Motor neuron (in vitro differentiated cells): ENCODE measurements at places on chromosomes 1 and 21. TPM values are rescaled to one million over a fixed set of nuclear protein-coding genes. Genes with fewer than 3 reads are reported as not detected.

DNA sequence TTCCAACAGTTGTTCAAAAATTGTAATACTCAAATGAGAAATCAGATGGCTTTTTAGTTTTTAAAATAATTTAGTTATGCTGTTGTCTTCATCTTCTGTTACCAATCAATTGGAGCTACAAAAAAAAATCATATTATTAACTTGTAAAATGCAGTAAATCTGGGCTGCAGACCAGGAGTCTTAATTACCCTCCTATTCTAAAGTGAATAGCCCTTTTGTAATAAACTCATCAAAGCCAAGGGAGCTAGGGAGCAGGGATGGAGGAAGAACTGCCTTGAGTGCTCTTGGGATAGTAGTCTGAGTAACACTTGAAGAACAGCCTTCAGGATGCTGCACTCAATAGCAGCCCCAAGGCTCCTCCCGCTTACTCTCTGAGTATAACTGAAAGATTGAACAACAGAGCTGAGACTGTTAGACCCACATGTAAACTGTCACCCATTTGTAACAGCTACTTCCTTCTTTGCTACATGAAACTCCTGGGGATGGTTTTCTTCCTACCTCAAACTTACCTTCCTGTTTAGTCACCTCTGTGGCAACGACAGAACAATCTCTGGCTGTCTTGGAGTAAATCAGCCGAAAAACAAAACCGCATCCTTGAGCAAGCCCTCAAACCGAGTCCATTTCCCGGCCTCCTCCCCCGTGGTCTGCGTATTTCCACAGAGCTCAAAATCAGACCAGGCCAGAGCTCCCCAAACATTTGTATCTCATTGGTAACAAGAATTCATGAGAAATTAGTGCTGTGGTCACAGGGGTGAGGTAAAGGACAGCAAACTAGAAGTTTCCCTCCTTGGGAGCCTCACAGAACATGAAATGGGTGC is 55.9 kb downstream of the CD58 start:
- ATAC-seq, result no peak

DNA sequence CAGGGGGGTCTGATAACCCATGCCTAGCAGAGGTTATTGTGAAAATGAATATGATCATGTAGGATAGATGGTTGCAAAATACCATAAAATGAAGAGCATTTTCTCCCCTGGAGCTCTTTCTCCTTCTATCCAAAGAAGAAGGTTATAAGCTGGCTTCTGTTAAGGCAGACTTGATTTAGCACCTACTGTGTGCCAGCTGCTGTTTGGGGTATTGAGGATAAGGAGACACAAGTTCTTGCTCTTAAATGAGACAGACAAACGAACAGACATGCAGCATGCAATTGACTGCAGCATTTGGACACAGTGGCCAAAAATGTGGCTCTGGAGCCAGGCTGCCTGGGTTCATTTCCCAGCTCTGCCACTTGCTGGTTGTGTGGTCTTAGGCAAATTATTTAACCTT is 39.8 kb upstream of the ID3 start:
- ATAC-seq, result no peak

Gene OR2L3
- 0.63 and 0.75 TPM in 2 replicates for total RNA-seq

- ATAC-seq, result peak; percentile 20
Measured at GRCh38 chr1:89125240-89125912, 538 bp downstream of the GBP2 start.

- ATAC-seq, result no peak
Measured at GRCh38 chr1:117527566-117528102, 78.2 kb upstream of the TENT5C start.

DNA sequence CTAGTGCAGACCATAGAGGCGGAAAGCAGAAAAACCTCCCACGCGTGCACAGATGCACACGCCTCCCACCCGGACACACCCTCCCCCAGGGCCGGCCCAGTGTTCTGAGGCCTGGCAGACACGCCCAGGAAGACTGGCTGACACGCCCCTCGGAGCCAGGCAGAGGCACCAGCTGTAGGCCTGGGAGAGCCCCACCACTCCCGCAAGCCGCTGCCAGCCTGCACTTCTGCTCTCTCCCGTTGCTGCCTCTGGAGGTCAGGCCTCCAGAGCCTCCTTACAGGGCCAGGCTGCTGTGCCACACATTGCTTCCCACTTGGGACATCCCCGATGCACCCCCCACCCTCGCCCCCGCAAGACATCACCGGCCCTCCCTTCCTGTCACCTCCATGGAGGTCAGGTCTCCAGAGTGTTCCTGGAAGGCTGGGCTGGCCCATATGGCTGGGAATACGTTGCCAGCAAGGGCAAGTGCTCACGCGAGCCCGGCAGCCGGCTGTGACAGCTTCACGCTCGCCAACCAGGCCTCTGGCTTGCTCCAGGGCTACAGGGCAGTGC is 40.4 kb downstream of the CASZ1 start:
- peak; percentile 92 for ATAC-seq

Gene KCNK1
- total RNA-seq, result 3.0 and 3.8 TPM in 2 replicates

GRCh38 chr1:221509575-221510355 is 232.1 kb downstream of the DUSP10 start:
- no peak for ATAC-seq

- ATAC-seq, result peak; percentile 99
Measured at GRCh38 chr21:42174173-42174572, 44.8 kb upstream of the ABCG1 start.

Gene KRTAP13-1
- not detected in 2 replicates for total RNA-seq

- peak; percentile 94 for ATAC-seq
Measured at GRCh38 chr1:209435654-209436566, 147.6 kb upstream of the CAMK1G start.

DNA sequence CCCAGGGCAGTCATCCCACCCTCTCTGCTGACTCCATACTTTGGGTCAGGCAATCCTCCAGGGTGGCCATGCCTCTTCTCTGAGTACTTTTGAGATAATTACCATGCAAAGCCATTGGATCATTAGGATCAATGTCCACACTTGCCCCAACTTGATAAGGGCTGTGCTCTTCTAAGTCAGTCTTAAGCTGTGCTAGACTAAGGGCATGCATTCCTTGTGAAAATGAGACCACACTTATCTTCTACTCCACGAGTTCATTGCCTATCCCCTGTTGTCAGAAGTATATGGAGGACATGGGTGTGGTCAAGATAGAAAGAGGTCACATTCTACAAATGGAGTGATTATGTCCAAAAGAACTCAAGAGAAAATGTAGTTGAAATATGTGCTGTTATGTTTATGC is 18.9 kb upstream of the SSX2IP start:
- no peak for ATAC-seq

GRCh38 chr1:112735752-112736151 is 20.6 kb upstream of the PPM1J start:
- ATAC-seq, result no peak

GRCh38 chr1:221704306-221704705 is 37.6 kb downstream of the DUSP10 start:
- ATAC-seq, result no peak

DNA sequence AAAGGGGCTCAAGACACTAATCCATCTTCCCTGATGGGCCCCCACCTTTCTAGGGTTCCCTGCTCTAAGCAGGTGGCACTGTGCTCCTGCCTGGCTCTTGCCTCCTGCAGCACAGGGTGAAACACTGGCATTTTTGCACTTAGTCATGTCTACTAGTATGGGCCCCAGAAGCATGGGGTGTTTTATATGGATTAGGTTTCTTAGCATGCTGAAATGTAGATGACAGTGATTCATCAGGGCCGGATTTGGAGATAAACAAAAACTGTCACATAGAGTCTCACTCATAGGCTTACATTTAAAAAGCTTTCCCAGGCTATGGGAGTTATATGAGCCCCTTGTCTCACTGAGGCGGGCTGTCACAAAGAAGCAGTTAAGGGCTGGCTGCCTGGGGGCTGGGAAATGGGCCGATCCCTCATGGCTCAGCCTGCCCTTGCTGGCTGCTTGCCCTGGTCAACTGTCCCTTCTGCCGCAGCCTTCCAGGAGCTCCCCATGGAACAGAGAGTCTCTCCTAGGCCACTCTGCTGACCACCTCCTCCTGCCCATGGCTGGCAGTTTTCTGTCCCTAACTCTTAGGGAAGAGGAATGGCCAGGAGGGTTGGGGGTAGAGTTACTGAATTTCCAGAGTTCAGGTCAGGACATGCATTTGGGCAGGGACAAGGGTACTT is 6.5 kb downstream of the GALNT2 start:
- ATAC-seq, result peak; percentile 23

DNA sequence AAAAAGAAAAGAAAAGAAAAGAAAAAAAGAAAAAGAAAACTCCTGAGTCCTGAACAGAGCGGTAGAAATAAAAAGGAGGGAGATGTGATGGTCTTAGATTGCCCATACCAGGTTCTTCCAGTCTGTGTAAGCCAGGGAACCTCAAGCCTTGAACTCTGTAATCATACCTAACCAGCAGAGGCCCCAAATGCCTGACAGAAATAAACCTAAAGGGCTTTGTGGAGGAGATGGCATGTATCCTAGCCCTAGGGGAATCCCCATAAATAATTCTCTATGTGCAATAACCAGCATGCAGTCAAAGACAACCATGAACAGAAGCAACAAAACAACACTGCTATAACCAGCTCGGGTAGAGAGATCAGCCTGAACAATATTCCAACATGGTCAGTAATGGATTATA is 40.4 kb downstream of the USP48 start:
- no peak for ATAC-seq

GRCh38 chr1:94279038-94279437 is 41.7 kb upstream of the ARHGAP29 start:
- ATAC-seq, result no peak

- no peak for ATAC-seq
Measured at GRCh38 chr21:42493109-42494060, 2.6 kb downstream of the RSPH1 start.

DNA sequence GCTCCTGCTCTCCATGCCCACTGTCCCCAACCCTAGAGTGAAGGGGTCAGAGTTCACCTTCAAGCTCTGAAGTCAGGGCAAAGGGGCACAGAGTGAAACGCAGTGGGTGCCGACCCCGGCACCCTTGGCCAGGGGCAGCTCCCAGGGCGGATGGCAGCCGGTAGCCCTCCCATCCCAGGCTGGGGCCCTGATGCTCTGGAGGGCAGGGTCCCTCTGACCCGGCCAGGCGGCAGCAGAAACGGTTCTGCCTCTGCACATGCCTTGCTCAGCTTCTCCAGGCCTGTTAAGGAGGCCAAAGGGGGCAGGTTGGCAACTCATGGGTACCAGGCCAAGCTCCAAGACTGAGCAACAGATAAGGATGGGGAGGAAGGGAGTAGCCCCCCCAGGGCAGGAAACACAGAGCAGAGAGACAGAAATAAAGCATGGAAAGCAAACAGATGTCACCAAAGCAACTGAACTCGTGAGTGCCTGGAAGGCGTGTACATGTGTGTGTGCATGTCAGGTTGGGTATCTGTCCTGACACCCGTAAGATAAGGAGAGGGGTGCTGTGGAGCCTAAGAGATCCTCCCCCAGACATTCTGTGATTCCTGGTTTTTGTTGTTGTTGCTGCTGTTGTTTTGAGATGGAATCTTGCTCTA is 112.3 kb upstream of the IFFO2 start:
- no peak for ATAC-seq

- ATAC-seq, result peak; percentile 32
Measured at GRCh38 chr1:190067592-190067991, 410.1 kb downstream of the BRINP3 start.

DNA sequence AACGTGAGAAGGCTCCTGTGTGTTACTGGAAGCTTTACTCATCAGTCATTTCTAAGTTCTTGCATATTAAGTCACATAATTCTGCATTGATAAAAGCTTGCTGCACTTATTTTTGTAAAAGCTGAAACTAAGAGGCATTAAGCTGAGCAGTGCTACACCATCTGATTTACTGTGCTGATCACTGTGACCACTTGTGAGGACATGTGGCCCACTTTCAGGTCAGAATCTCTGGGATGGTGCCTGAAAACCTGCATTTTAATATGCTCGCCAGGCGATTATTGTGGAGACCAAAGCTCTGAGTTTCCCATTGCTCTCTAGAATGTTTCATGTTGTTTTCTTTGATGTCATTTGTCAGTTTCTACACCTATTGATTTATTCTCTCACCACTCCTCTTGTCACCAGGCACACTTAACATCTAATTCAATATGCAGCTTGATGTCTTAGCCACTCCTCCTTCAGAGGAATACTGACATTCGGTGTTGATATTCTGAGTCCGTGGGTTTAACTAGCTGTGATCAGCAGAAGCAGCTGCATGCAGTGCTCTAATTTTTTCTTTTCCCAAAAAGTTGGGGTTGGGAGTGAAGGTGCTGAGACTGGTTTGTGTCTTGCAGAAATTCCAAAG is 85.3 kb downstream of the RAVER2 start:
- peak; percentile 61 for ATAC-seq

DNA sequence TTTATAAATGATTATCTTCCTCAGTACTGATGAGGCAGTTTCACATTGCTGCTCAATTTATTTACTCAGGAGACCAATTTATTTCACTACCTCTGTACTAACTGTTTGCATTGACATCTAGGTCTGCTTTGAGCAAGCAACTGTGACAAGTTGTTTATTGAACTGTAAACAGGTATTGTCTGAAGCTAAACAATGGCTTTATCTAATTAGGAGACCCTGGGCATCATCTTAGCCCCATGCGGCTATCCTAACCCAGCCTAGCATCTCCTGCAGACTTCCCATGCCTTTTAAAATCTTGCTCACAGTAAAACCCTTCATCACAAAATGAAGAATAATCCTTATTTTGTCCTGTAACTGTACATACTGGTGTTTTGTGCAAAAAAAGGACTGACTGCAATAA is 348.2 kb downstream of the RWDD3 start:
- no peak for ATAC-seq

Gene C8A
- total RNA-seq, result not detected in 2 replicates

Gene PDPN
- 1.1 and 1.9 TPM in 2 replicates for total RNA-seq

Gene GUCA2B
- not detected in 2 replicates for total RNA-seq

Gene PCNX2
- 3.6 and 7.3 TPM in 2 replicates for total RNA-seq

GRCh38 chr1:9687120-9687873 is 35.8 kb downstream of the PIK3CD start:
- ATAC-seq, result peak; percentile 52

Gene OR2T29
- total RNA-seq, result 1.2 TPM in 1 of 2 replicates, not detected in the other

- no peak for ATAC-seq
Measured at GRCh38 chr21:26599261-26599660, 26.2 kb upstream of the CYYR1 start.

DNA sequence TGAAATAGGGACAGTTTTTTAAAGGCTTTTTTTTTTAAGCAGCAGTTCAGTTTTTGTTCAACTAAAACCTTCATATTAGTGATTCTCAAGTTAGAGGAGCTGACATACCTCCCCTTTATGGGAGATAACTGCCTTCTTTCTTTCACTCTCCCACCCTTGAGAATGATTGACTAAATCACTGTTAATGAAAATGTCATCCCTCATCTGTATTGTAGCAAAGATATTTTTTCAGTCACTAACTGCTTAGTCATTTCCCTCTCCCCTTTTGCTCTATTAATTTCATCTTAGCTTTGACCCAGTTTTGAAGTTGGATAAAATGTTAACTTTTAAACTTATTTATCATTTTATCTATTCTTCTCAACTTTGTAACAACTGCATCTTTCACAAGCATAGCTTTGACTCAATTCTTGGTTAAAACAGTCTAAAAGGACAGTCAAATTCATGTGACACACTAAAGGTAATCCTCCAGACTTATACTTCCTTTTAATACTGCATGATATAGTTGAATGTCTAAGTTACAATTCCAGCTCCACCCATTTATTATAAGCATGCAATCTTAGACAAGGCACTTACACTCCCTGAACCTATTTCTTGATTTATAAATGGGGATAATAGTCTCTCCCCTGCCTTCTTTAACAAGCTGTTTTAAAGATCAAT is 17.1 kb downstream of the CAPZA1 start:
- ATAC-seq, result no peak
